ENCODE measurements at places on chromosomes 6 and 20.

DNA sequence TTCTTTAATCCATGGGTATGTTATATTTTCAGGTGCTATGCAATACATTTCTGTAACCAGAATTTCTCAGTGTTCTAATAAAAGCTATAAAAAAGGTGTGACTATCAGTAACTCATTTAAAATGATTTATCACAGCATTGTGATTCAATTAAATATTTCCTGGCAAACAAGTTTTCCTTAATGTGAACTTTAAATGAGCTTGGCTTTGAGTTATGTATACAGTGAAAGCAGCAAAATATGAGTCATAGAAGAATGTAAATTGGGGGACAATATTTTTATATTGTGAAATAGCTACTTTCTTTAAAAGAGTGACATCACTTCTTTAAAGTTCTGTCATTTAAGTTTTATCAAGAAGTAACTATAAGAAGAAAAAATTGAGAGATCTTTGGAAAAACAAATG lies 484.9 kb upstream of the MAN1A1 start:
- DNase-seq: no peak

- no peak for DNase-seq
Observed at GRCh38 chr6:34745277-34746103, 11.8 kb upstream of the SNRPC start.

DNA sequence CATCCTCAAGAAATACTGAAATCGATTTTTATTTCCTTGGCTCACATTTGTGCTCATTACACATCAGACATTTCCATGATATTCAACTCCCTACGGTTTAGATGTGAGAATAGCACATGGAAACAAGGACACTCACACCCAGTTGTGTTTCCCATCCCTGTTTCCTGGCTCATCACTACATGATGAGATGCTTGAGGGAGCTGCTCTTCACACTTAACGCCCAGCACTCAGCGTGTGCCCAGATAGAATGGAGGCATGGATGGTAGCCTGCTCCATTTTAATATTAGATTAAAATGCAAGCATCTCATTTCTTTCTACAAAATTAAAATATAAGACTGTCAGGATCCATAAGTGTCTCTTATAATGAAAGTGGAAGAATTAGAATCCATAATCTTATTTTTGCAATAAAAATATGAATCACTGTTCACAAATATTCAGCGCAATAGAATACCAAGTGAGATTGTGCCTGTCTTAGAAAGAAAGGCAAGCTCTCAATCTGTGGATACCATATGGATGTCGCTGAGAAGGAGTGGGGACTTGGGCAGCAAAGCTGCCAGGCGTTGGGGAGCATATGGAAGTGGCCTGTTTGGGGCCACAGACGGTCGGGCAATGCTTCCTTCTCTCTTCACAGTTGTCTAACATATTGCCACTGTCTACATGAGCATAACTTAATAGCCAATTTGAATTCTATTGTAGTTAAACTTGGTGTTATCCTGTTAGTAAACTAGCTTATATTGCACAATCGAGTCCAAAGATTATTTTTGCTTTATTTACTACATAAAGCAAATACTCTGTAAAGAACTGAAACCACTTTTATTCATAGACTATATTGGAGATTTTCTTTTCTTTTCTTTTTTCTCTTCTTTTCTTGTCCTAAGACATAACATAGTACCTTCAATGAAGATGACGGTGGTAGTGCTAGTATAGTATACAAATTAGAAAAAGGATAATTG lies 206.8 kb upstream of the QKI start:
- no peak for DNase-seq

GRCh38 chr6:156205678-156206077 lies 571.5 kb upstream of the ARID1B start:
- DNase-seq: no peak

DNA sequence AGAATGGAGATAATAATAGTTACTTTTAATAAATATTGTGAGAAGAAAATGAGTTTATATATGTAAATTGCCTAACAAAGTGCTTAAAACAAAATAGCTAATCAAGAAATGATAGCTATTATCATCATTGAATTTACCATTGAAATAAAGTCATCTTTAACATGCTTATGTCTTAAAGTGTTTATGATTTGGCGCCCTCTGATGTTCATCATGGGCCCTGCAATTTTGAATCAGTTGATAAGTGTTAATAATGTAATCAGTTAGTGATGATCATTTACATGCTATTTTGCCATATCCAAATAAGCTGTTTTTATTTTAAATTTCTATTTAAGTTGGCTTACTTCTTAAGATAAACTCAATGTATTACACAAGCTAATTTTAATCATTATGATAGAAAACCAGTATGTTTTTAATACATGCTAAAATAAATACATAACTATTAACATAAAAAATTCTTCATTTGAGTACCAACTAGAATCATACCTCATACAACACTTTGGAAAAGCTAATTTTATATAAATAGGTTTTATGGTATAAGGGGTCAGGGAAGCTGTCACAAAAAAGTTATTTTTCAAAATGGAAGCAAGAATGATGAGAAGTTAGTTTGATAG lies 39.2 kb upstream of the TPD52L1 start:
- DNase-seq: peak; percentile 25

DNA sequence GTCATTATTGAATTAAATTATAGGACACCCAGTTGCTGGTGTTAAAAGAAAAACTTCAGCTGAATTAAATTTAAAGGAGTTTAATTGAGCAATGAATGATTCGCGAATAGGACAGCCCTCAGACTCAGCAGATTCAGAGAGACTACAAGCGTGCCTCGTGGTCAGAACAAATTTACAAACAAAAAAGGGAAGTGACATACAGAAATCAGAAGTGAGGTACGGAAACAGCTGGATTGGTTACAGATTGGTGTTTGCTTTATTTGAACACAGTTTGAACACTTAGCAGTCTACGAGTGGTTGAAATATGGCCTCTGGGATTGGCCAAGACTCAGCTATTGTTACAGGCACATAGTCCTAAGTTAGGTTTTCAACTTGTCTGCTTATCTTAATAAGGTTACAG lies 25.8 kb upstream of the TNFRSF21 start:
- no peak for DNase-seq

- no peak for DNase-seq
Observed at GRCh38 chr6:56984361-56984760, 29.5 kb downstream of the BEND6 start.

GRCh38 chr6:21438237-21438985 lies 155.1 kb upstream of the SOX4 start:
- no peak for DNase-seq

GRCh38 chr6:85983032-85983659 lies 340.5 kb upstream of the SYNCRIP start:
- no peak for DNase-seq

DNA sequence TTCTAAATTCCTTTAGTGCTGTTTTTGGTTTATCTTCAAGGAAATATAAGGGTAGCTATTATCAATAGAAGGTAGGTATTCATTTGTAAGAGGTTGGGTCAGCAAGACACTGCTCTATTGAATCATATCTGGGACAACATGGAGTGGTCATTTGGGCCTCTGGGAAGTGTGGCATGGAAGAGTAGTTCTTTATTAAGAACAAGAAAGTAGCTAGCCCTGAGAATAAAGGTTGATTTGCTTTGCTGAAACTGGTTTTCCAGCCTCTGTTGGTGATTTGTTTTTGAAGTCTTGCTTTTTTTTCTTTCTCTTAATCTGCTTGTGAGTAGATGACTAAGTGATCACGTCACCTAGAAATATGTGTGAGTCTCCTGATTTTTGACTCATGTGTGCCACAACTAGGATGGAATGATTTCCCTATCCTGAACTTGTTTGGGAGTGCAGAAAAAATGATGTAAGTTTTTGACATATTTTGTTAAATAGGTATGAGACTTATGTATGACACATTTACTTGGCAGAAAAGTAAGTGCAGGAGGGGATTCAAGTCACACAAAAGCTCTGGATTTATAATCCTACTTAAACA lies 381.8 kb downstream of the CENPW start:
- DNase-seq: no peak

DNA sequence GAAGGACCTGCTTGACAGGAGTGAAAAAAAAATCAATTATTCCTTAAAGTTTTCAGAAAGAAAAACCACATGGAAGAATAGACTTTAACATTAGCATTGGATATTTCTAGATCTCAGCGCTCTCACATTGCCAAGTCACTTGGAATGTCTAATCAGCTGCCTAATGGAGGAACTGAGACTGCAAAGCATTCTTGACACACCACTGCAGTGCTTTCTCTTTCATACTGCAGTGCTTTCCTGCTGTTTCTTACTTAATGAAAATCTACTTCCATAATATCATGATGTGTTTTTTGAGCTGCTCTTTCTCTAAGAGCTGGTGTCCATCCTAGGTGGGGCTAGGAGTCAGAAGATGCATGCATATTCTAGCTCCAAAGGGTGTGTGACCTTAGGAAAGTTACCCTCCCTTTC lies 20.4 kb upstream of the MCM3 start:
- DNase-seq: peak; percentile 7

DNA sequence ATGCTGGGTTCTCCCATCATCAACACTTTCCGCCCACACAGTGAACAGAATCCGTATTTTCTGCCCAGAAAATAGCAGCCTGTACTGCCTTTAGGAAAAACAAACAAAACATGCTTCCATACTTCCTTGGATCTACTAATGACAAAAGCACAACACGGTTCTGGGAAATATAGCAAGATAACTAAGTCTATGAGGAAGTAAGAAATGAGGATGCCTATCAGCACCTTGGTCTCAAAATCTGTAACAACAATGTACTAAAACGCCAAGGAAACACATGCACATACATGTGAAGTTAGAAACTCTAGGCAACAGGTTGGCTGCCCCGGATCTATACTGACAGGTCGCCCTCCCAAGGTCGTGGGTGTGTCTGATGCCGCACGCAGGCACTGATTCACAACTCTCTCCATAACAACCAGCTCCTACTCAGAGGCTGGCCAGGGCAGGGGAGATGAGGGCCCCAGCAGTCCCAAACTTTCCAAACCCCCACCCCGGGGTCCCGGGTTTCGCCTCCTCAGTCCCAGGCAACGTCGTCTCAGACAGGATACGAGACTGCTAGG lies 710 bp downstream of the BTBD9 start:
- DNase-seq: peak; percentile 72

Measured in central memory CD4-positive, alpha-beta T cell (primary cell).